ENCODE measurements at places on chromosomes 7 and 10. TPM values are rescaled to one million over a fixed set of nuclear protein-coding genes. Genes with fewer than 3 reads are reported as not detected.

PAPSS2 gene
- total RNA-seq: not detected

TMEM184A gene
- total RNA-seq: not detected

GRCh38 chr7:517774-518629, 1.6 kb downstream of the PDGFA start:
- DNase-seq: no peak

AKR1C8 gene
- not detected for total RNA-seq

FAM20C gene
- 0.74 TPM for total RNA-seq

GRCh38 chr7:33185786-33186185, 56.4 kb downstream of the BBS9 start:
- DNase-seq: no peak

DNA sequence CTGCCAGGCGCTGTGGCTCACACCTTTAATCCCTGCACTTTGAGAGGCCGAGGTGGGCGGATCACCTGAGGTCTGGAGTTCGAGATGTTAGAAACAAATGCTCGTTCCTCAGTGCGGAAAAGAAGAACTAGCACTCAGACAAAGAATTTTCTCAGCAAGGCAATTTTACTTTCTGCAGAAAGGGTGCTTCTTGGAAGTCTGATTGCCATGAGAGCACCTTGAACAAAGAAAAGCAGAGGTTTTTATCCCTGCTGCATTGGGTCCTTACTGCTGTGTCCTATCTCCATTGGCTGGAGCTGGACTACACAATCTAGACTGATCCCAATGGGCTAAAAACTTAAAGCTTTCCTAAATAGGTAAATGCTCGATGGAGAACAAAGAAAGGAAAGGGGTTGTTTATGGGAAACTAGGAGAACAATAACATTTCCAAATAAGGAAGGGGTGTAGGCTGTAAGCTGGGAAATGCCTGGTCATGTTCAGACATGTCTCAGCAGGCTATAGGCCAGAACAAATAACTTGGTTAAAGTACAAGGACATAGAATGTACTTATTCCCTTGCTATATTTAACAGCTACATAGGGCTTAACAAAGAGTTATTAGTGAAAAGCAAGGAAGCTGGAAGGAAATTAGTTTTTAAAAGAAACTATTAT, 26.1 kb upstream of the ACTR3B start:
- DNase-seq: no peak

- no peak for DNase-seq
Measured at GRCh38 chr10:11687779-11688447, 54.3 kb upstream of the ECHDC3 start.

All from activated CD8-positive, alpha-beta T cell treated with anti-CD3 and anti-CD28 coated beads, Interleukin-2, amount 10 ng/mL, durations not matched to agents 7 days and 5 days (primary cell).